ENCODE measurements at places on chromosomes 2 and 18. TPM values are rescaled to one million over a fixed set of nuclear protein-coding genes. Genes with fewer than 3 reads are reported as not detected.

DNA sequence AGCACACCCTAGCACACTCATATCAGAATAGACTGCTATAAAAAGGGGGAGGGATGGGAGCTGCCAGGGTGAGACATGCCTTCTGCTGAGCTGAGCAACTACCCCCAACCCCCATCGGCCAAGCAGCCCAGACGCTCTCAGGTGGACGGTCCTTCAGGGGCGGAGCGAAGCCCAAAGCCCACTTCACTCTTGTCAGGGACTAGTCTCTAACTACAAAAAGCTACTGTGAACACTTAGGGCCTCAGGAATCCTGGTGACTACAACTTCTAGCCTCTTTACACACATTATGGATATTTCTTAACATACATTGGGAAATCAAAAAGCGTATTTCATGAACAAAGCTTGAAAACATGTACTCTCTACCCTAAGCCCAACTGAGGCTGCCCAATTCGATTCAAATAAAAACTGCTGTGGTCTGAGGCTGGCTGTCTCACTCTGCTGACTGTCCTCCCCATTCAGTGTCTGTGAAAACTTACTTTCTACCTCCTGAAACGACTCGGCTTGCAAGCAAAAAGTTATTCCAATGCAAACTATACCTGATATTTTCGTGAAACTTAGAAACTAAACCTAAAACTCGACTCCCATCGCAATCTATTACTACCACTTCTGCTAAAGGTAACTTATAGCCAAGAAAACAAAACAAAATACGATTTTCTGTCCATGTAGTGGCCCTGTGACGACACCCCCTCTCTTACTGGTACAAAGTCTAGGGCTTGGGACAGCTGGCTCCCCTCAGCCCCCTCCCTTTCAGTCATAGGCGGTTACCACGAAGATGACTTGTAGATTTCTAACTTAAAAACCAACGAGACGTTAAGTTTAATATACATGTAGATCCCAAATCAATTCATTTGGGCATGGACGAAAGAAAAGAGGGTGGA, 1.2 kb downstream of the SERTAD2 start:
- peak; percentile 69 for DNase-seq

DNA sequence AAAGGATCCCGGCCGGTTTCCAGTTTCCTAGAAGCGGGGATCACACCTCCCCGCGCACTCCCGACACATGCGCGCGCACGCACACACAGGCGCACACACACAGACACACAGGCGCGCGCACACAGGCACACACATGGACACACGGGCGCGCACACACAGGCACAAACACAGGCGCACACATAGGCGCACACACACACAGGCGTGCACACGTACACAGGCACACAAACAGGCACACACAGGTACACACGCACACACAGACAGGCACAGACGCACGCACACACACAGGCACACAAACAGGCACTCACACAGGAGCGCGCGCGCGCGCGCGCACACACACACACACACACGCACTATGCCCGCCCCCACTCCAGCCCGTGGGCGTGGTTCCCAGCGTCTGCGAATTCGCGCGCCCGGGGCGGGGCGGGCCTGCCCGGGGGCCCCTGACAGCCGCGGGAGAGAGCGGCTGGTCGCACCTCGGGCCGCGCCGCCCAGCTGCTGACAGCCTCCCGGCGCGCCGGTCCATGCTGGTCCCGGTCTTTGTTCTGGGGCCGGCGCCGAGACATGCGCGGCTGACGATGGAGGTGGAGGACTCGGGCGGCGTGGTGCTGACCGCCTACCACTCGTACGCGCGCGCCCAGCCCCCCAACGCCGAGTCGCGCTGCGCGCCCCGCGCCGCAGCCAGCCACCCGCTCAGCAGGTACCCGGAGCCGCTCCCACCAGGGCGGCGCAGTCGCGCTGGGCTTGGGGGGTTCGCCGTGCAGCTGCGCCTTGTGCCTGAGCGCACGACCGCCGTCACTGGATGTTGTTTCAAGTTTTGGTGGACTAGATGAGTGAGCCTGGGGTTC, at the start of gene ARHGAP28:
TSS of gene ARHGAP28 (plus strand) at position 470 of the 845 bp plus-strand sequence. CDS start at position 576, 106 bp downstream.
- DNase-seq = no peak

GRCh38 chr2:228268756-228269155, 87.3 kb upstream of the SPHKAP start:
- DNase-seq = no peak

DNA sequence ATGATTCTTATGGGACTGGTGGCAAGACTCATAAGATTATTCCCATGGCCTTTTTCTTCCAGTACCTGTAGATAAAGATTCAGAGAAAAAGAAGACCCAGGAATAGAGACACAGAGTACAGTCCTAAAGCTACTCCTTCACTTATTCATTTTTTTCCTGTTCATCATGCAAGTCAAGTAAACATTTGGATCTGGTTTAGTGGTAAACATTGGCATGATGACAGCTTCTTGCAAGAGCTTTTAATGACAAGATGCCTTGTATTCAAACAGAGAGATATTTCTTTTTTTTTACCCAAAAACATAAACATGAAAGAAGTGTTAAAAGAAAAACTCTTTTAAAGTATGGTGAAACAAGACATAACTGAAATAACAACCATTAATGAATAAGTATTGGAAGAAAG, 20.2 kb downstream of the CXCR2 start:
- DNase-seq = no peak

DNA sequence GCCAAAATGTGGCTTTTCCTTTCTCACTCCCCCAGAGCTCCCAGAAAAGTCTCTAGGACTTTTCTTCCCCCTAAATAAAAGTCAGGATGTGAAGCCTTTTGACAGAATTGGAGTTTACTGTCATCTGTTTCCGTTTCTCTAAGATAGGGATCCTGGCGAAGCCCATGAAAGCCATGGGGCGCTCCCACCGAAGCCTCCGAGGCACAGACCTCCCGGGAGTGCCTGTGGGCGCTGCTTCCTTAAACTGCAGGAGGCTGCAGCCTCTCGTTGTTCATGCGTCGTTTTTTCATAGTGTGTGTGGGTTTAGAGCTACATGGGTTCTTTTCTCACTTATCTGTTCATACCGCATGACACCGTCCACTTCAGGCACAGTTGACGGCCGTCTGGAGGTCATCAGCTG, 56.8 kb downstream of the ASAP2 start:
- DNase-seq = no peak

- DNase-seq = peak; percentile 58
Observed at GRCh38 chr18:47997338-47997780, 66.9 kb upstream of the SMAD2 start.

DNA sequence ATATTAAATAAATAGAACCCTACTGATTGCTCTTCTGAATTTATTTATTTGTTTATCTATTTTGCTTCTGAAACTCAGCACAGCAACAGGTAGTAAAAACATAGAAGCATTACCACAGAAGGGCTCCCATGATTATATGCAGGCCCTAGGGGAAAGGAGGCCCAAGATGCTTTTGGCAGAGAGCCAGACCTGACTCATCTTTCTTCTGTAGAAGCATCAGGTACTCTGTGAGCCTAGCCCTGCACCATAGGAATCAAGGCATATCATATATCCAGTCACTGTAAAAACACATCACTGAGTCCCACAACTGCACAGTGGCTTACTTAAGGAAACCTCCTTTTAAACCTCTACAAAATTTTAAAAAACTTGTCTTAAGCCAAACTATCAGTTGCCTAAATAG, 1.8 kb downstream of the SCN9A start:
- DNase-seq = peak; percentile 74

GRCh38 chr2:235506291-235506996, 12.6 kb downstream of the AGAP1 start:
- DNase-seq = no peak

DNA sequence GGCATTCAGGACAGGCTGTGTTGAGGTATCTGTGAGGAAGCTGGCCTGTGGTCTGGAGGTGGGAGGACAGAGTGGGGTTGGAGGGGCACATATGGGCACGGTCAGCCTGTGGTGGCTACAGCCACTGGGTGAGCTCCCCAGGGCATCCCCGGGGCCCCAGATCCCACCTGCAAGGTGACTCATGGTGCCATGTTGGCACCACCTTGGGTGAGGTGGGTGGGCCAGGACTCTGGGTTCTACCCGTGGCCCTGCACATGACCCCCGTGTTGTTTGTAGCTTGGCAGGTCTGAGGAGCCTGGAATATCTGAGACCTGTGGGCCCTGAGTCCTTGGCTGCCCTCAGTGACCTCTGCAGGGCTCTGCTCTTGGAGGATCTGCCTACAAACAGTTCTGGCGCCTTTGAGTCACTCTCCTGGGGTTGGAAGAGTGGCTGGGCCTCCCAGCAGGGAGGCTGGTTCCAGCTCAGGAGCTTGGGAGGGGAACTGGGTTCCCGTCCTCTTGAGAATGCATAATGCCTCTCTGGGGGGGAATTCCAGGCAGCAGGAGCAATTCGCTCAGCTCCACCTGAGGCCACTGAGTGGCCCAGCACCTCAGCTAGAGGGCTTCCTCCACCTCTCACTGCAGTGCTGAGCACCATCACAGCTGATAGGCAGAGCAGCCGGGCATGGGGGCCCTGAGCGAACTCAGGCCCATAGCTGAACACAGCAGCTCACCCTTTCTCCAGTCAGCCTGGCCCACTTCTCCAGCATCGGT, 105.1 kb downstream of the DYSF start:
- DNase-seq = peak; percentile 79

DNA sequence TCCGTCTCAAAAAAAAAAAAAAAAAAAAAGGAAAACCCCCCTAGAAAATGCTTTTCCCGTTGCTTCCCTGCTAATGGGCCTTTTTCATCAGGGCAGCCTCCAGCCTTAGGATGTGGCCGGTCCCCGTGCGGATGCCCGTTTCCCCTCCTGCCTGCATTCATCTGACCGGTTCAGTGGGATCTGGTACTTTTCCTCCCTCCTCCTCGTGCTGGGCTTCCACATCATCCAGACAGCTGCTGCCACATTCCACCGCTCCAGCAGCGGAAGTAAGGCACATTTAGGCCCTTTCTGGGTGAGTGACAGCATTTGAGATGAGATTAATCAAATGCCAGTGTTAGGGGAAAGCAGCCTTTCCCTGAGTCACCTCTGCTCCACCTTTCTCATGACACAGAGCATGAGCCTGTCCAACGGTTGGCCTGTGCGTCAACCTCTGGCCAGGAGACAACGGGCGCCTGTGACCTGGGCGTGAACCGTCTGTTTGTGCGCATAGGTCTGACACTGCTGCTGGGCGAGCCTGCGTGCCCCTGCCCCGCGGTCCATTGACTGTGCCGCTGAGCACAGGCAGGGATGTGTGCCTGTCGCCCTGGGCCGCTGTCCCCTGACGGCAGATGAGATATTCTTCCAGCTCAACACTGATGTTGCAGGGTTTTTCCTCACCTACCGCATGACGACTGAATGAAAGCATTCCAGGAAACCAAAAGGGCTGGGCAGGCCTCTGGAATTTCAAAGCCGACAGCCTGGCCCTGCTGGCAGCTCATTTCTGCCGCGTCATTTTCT, 174.0 kb downstream of the TGIF1 start:
- DNase-seq = peak; percentile 99

DNA sequence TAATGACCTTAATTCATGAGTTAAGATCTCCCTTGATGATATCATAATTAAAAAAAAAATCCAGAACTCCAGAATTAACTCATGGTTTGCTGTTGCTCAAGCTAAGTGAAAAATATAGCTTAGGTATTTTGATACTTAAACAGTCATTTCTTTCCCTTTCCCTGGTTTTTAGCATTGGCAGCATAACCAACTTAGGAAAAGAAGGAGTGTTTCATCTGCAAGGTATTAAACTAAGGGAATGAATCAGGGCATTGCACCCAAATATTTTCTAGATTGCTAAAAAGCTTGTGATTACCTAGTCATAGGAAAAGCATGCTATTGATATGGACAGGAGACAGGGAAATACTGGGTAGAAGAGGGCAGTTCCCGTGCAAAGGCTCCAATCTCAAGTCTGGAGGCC, 207.2 kb downstream of the LRP1B start:
- DNase-seq = no peak

The ZNF516 gene
- 2.6 TPM for total RNA-seq

The HOXD8 gene
- 0.49 TPM for total RNA-seq

The MC4R gene
- total RNA-seq = not detected

The PLB1 gene
- total RNA-seq = 1.5 TPM

The ALK gene
- total RNA-seq = 0.37 TPM
